ENCODE measurements at places on chromosomes 2 and 18.
A peak's percentile ranks its signal among the peaks of the same experiment; 100 is the strongest.

DNA sequence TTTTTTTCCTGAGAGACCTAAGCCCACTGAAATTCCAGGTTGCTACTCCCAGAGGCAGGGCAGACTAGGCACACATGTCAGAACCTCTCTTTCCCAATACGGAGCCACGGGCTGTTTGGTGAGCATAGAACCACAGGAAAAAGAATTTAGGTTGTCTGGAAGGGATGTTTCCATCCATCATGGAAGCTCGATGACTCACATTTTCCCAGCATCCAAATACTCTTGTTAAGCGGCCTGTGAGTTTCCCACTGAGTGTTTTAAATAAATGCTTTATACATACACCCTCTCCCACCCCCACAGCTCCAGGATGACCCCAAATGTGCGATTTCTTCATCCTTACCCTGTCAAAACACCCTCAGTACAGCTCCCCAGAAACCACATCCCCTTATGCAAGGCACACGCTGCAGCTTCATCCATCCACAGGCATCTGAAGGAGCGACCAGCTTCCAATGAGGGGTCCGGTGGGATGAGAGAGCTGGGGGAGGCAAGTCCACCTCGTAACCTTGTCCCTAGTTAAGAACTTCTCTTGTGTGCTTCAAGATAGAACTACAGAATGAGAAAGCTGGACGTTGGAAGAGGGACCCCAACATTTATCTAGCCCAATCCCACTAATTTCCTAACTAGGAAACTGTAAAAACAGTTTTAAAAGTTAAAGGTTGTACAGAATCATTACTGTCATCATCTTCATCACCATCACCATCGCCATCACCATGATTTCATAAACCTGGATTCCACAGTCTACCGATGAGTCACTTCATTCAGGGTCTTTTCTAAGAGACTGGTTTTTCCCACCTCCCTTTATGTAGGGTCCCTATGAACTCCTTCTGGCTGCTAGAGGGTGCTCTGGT, 63.5 kb upstream of the FZD7 start:
- DNase-seq, result peak; percentile 98

DNA sequence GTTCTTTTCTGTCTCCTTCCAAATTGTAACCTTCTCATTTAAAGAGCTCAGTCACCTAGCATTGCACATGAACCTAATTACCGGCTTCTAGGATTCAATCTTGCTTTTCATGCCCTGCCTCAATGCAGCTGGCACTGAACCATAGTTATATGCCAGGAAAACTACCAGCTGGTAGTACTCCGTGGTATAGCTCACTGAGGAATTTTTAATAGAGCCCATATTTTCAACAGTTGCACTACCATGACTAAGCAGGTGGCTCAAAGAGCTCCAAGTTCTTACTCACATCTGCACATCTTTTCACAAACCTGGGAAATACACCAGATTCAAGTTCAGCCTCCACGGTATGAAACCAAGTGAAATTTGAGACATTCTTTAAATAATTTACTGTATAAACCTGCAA, 363.5 kb downstream of the GRB14 start:
- DNase-seq, result peak; percentile 26

DNA sequence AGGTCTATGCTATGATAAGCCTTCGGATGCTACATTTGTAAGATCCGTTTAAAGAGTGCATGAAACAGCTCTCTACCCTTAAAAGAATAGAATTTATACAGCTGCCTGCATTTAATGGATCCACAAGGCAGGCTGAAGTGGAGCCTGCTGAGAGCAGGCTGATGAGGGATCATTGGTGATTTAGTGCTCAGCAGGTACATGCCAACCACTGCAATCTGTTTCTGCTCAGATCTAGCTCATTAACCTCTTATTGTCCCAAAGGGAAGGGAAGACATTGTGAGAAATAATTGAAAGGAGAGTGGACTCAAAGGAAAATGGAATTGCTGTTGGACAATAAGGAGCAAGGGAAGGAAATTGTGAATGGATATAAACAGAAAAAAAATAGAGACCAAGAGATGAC, 822.6 kb downstream of the TRIB2 start:
- no peak for DNase-seq

- peak; percentile 13 for DNase-seq
These were observed 21.2 kb upstream of the EPAS1 start for GRCh38 chr2:46275995-46276394.

Measured in astrocyte (in vitro differentiated cells and primary cell).